ENCODE measurements at places on chromosomes 7 and 10.

GRCh38 chr10:100194711-100195110 lies 8.9 kb upstream of the ERLIN1 start:
- no peak for DNase-seq

- DNase-seq, result no peak
These were observed 804.1 kb upstream of the IGFBP3 start for GRCh38 chr7:46725136-46725535.

DNA sequence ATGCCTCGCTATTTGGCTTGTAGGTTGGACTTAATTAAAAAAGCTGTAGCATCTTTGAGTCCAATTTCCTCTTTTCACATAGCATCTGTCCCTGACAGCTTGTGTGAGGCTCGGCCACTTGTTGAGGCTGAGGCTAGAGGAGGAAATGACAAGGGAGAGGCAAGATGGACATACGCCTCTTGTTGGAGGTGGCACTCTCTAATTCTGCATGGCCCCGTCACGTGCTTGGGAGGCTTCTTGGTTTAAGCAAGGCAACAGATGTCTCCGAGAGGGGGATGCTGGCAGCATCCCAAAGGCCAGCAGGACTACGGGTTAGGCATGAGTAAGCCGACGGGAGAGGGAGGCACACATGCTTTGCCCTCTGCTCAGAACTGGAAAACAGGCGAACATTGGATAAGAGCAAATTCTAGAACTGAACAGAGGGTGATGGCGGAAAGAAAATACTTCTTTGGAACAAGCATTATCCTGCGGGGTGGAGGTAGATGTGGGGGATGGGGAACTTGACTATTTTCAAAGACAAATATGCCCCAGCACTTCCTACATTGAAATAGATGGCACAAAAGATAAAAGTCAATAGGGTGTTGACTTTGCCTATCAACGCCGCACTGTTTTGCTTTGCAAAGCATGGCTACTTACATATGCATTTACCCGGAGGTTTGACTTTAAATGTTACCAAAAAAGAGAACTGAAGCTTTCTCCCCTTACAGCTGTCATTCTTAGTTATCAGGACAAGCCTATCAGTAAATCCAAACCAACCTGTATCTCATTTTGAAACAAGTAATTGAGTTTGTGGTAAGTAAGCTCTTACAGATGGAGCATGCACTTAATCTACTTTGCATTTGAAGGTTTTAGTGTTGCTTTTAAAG lies 94.8 kb downstream of the CHN2 start:
- peak; percentile 99 for DNase-seq

- no peak for DNase-seq
These were observed 18.0 kb downstream of the GRID1 start for GRCh38 chr10:86348321-86349210.

DNA sequence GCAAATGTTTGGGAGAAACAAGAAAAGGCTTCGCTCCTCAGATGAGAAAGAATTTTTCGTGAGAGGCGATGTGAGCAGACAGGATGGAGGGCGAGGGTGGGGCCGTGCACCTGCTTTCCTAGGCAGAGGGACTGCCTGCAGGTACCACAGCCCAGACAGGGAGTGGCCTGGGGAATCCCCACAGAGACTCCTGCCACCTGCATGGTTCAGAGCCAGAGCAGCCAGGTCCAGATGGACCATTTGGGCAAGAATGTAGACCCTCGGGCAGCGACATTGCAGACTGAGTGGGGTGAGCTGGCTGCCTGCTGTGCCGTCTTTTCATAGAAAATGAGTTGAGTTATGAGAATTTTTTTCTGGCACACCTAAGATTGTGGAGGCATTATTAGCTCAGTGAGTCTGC lies 216.8 kb downstream of the SNX10 start:
- no peak for DNase-seq

DNA sequence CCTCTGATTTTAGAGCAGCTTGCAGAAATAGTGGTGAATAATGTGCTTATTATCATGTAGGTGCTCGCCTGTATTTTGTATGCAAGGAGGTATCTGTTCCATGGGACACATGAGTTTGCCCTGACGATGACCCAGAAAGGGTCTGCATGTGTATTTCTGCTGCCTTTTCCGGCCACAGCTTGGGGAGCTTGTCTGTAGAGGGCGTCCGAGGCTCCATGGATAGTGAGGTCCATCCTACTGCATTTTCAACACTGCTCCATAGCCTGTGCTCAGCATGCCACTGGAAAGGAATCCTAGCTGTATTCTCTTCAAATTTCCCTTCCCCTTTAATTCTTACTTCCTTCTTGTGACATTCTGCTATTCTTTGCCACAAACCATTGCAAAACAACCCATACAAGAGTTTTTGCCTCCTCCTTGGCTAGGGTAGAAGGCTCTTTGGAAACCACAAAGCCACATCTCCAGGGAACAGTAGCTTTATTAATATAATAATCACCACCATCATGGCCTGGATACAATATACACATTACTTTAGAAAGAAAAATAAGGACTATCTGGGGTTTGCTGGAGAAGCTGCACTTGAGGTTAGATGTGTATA lies 127.7 kb downstream of the DYNC1I1 start:
- no peak for DNase-seq

GRCh38 chr7:54955696-54956420 lies 63.0 kb upstream of the EGFR start:
- no peak for DNase-seq

GRCh38 chr10:75982611-75983369 lies 551.4 kb downstream of the LRMDA start:
- no peak for DNase-seq

DNA sequence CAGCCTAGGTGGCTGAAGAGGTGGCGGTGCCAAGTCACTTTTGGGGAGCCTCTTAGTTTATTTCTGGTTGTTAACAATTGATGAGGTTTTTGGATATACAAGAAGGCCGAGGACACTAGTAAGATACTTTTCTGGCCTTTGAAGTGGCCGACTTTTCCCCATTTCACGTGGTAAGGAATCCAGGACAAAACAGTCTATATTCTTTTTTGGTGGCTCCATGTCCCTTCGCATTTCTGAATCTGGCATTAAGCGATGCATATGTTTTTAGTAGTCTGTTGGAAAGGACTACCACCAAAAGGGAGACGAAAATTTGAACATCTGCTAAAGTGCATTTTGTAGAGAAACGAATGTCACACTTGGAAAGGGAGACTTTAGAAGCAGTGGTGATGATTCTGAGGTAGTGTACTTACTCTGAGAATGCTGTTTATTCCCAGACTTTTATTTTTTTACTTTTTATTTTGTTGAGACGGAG lies 1.5 kb downstream of the MLLT10 start:
- no peak for DNase-seq

DNA sequence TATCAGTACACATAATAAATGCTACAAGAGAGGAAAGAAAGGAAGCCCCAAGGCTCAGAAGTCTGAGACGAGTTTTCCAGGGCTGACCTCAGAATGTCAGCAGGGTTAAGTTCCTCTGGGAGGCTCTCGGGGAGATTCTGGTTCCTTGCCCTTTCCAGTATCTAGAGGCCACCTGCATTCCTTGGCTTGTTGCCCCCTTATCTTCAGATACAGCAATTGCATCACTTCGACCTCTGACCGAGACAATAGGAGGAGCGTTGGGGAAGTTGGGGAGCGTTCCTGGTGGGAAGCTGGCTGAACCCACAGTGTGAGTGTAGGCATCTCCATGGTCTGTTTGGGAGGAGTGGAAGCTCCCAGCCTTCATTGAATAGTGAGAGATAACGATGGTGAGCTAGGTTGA lies 72.0 kb upstream of the MTPN start:
- DNase-seq, result no peak

GRCh38 chr10:70689661-70690060 lies 17.4 kb downstream of the ADAMTS14 start:
- no peak for DNase-seq

- no peak for DNase-seq
These were observed 14.2 kb upstream of the MKI67 start for GRCh38 chr10:128140425-128140824.

- no peak for DNase-seq
These were observed 252.2 kb downstream of the NSUN6 start for GRCh38 chr10:18399158-18399557.

DNA sequence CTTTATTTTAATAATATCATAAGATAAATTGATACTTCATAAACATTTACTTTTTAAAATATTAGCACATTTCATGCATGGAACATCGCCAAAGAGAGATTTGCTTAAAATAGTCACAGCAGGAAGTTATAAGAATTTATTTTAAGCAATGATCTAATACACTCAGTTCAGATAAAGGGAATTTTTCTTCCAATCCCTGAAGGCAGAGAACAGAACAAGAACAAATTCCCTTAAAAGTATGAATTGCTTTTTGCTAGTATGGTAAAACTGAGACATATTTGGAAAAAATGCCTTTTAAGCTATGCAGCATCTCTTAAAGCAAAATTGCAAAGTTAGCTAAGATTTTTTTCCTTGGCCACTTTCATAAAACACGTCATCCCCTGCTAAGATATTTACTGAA lies 91.0 kb downstream of the SEMA3D start:
- no peak for DNase-seq

DNA sequence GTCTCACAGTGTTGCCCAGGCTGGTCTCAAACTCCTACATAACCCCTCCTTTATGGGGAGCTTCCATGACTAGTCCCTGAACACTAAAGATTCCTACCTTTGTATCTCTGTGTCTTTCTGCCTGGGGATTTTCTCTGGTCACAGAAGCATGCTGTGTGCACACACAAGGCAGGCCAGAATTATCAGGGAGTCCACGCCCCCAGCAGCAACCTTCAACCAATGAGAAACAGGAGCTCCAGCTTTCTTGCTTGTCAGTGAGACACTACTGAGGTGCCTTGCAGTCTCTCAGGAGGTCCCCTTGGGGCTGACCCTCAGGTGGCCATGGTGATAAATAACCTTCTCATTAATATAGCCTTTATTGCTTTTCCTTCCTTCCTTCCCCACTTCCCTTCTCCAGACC lies 45.1 kb upstream of the AUTS2 start:
- no peak for DNase-seq

DNA sequence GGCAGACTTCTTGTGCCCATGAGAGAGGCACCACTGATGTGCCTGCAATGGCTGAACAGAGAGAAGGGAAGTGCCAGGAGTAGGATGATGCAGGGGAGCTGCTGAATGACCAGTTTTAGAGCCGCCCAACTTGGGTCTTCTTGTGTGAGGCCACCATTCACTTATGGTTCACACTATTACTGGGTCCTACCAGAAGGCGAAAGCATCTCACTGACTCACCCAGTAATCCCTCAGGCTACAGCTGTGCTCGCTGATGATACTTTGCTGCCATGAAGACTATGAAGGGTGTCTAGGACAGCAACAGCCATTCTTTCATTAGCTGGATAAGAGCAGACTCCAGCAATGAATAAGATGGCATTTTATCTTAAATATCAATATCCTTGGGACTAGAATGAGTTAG lies 47.6 kb downstream of the PLXNA4 start:
- DNase-seq, result no peak

DNA sequence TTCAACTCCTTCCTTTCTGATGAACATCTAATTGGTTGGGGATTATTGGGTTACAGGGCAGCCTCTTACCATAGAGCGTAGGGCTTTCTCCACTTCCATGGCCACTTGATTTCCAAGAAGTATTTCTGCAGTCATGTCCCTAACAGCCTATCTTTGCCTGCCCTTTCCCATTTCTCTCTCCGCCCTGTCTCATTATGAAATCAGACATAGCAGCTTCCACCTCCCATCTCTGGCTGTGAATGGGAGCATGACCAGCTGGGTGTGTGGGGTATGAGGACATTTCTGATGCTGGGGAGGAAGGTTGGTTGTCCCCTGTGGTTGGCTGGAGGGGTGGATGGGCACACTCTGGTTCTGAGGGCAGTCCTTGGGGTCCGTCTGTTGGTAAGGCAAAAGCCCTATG lies 41.2 kb downstream of the ADCYAP1R1 start:
- DNase-seq, result no peak

DNA sequence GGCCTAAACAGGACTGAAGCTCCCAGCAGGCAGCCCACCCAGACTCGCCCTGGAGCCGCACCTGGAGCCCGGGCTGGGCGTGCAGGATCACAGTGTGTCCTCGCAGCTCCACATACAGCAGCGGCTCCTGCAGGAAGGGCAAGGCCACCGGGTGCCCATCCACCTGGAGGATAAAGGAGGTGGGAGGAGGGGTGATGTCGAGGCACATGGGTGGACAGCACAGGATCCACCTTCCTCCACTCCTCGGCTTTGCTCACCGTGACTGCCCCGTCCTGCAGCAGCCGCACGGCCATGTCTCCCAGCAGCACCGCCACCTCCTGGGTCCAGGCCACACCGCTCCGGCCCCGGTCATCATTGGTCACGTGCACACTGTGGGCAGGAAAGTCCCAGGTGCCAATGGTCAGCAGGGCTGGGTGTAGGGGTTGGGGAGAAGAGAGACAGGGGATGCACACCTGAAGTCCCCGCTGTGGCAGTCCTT lies 16.8 kb downstream of the ATP6V1F start:
- DNase-seq, result peak; percentile 21

GRCh38 chr10:117933036-117933435 lies 113.7 kb downstream of the RAB11FIP2 start:
- DNase-seq, result no peak

GRCh38 chr7:151813445-151813844 lies 63.5 kb downstream of the PRKAG2 start:
- DNase-seq, result no peak

DNA sequence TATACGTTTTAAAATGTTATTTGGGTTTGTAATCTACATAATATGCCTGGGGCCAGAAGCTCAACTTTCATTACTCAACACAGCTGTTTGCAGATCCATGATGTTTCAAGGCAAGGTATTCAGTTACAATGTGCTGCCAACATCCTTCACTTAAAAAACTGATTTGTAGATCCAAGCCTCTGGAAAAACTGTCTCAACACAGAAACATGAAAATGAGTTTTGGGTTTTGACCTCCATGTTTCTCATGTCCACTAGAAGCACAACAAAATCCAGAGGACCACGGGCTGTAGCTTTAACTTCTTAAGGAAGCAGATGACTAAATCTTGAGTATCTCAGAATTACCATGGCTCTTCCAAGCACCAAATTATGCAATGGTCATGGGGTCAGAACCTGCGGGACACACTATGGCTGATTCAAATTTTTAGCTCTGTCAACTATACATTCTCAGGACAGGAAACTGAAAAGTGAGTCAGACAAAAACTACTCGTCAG lies 247.1 kb upstream of the GRB10 start:
- no peak for DNase-seq

DNA sequence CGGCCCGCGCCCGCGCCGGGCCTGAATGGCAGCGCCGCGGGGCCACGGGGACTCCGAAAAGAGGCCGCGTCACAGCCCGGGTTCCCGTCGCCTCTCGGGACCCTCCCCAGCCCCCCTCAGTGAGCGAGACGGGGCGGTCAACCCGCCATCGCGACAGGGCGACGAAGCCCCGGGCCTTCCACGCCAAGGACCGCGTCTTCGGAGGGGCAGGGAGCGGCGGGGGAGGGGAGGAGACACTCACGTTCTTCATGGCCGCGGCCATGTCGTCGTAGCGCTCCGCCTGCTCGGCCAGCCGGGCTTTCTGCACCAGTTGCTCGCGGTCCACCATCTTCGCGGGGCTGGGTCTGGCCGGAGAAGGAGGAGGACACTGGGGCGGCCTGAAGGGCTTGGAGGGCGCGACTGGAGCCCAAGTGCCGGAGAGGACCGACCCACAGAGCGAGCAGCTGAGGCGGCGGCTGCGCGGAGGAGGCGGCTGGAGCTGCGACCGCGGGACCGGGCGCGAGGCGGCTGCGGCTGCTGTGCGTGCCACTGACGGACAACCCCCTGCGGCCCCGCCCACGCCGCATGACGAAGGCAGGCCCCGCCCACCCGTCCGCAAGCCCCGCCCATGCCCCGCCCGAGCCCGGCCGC lies at the start of gene YWHAG:
Gene YWHAG, minus strand, starts transcription at position 511 of the 630 bp plus-strand sequence. Its CDS starts 183 bp downstream, at position 328.
- DNase-seq, result peak; percentile 20
